ENCODE measurements at places on chromosomes 6 and 20.

- DNase-seq = no peak
Observed at GRCh38 chr6:108675226-108676200, 114.8 kb downstream of the FOXO3 start.

- DNase-seq = no peak
Observed at GRCh38 chr6:56255349-56255748, 8.0 kb upstream of the COL21A1 start.

DNA sequence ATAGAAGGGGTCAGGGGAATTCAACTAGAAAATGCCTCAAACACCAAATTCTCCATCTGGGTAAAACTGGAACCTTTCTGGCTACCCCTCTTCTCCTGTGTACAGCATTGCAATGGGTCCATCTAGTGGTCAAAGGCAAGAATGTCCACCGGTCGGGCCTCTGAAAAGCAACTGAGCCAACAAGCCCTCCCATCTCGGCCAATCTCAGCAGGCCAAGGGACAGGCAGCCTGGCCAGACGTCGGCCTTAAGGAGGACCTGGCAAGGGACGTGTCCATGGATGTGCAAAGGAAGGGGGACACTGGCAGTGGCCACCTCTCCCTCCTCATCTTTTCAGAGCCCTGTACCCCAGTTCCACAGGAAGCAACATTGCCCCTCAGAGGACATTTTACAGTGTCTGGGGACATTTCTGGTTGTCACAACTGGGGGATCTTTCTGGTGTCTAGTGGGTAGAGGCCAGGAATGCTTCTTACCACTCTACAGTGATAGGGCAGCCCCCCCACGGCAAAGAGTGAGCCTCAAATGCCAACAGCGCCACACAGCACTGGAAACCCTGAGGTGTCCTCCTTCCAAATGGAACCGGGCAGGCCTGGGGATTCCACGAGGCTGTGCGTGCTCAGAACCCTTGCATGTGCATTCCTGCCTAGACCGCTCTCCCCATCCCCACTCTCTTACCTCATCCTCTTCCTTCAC lies 99.8 kb upstream of the FOXA2 start:
- DNase-seq = peak; percentile 72

GRCh38 chr6:111478749-111479148 lies 4.3 kb downstream of the REV3L start:
- DNase-seq = no peak

DNA sequence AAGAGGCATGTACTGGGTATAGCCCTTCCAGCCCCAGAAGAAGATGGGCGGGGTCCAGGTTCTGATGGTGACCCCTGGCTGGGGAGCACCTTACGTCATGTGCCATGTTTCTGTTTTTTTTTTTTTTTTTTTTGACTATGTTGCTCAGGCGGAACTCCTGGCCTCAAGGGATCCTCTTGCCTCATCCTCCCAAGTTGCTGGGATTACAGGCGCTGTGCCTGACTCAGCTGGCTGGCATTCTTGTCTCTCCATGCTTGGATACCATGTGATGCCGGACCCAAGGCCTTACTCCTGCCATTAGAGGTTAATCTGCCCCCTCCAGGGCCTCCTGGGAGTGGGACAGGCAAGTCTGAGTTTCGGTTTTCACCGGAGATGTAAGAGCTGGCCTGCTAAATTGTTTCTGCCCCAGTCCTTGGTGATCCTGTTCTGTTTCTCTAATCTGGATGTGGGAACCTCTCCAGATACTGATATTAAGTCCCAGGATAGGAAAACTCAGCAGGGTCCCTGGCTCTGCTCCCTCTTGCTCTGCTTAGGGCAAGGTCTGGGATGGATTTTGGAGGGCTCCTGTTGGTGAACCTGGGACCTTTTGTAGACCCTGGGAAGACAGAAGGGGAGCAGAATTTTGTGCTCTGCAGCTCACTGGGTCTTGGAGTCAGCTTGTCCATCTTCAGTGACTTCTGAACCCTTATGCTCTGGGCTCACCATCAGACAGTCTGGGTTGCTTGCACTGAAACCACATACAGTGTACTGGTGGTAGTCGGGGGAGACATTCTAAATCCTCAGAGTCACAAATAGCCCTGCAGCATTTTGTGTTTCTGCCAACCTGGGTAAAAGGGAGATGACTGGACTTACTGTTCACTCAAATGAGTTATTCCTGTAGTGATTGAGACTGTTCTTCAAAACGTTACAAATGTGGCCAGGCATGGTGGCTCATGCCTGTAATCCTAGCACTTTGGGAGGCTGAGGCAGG lies 45.1 kb downstream of the PTK7 start:
- no peak for DNase-seq

DNA sequence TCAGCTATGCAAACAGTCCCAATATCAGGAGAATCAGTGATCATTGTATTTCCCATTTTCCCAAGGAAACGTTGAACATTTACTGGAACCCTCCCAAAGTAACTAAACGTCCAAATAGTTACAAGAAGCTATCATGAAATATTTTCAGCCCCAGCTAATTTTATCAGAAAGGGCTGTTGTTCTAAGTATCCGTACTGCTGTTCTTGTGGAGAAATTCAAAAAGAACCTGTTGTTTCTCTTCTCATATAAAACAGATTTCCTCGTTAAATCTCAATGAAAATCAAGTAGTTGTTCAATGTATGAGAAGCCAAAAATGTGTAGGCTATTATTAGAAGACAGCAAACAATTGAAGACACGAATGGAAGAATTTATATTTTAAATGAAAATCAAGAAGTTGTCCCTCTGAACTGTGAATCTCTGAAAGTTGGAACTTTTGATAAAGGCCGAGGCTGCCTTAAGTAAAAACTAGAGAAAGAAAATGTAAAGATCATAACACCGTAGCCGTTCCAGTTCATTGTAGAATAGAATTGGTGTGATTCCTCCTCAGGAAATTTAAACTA lies 107.7 kb downstream of the HFE start:
- no peak for DNase-seq

DNA sequence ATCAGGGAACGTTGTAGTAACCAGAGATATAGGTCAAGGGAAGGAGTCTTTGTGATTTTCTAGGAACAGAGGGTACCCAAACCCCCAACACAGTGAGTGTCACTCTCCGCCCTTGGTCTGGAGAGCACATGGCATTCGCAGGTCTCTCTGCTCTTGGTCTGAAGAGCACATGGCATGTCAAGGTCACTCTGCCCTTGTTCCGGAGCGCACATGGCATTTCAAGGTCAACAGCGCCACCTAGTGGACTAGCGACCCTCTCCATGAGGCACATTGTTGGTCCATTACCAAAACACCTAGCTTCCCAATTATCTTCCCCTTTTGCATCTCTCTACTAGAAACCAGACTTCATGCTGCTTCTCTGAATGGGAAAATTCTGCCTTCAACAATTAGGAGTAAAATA lies 260.0 kb downstream of the C6orf118 start:
- peak; percentile 62 for DNase-seq

DNA sequence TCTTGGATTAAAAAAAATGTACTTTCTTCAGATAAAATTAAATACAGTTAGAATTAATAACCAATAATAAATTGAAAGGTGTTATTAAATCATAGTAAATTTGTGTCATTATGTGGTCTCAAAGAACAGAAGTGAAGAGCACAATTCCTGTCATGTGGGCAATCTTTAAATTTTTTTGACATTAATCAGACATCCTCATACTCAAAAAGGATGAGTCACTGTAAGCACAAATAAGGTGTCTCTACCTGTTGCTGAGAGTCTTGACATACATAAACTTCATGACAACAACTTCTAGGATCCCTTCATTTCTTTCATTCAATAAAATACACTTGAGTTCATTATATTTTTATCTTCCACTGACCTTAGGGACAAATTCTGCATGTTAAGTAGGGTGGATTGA lies 76.1 kb downstream of the SLC22A3 start:
- DNase-seq = no peak

DNA sequence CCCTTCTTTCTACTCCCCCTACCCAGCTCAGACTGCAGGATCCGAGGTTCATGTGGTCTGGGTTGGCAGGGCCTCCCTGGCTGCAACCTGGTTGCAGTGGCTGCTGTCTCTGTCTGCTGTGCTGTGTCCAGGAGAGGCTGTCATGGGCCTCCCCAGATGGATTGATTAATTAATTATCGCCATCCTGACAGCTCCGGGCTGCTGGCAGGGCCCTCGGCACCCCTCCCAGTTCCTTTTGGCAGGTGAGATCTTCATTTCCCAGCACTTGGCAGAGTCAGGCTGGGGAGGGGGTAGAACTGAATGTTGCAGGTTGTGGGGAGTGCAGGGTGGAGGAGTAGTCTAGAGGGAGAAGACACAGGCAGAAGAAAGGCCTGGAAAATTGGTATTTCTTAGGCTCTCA lies 56.7 kb upstream of the ZFAND3 start:
- DNase-seq = no peak

DNA sequence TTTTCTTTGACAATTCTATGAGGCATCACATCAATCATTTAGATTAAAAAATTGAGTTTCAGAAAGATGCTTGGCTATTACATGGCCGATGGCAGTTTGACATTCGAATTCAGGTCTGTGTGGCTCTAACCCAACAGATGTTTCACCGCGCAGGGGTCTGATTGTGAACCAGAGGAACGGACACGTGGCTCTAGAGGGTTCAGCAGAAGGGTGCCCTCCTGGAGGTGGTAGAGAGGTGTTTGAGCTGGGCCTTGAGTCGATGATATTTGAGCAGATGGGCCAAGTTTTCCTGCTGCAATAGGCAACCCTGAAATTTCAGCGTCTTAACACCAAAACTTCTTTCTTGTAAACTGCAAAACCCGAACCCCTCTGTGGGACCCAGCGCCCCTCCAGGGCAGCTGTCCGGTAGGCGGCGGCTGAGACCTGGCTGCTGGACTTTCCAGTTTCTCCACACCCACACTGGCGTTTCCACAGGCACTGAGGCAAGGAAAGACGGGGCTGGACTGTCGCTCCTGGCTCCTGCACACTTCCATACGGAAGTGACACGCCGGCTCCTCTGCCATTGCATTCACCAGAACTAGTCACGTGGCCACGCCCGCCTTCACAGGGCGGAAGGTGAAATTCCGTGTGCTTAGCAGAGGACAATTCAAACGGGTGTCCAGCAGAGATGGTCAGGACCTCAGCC lies 11.3 kb upstream of the AFDN start:
- no peak for DNase-seq

- no peak for DNase-seq
Observed at GRCh38 chr20:11447371-11448100, 470.2 kb upstream of the BTBD3 start.

DNA sequence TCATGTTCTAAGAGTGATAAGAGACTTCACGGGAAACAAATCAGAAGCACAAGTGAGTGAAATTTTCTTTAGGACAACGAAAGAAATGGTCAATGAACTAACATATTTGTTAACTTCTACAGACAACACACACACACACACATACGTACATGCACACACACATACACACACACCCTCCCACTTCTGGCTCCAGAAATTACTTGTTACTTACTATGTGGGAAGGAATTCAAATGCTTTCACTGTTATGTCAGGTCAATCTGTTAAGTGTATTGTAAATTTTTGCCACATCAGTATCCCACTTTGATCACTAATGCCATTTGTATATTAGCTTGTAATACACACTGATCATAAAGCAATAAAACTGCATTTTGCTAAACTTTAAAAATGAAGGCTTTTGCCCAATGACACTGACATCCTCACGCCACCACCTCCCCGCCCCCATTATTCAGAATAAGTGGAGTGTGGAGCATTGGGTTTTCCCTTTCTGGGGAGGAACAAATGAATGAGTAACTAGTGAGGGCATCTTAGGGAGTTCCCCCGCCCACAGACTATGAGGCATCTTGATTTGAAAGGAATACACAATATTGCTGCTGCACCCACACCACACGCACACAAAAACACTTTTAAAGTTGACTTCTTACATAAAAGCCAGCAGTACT lies 76.2 kb downstream of the ATXN1 start:
- DNase-seq = no peak

DNA sequence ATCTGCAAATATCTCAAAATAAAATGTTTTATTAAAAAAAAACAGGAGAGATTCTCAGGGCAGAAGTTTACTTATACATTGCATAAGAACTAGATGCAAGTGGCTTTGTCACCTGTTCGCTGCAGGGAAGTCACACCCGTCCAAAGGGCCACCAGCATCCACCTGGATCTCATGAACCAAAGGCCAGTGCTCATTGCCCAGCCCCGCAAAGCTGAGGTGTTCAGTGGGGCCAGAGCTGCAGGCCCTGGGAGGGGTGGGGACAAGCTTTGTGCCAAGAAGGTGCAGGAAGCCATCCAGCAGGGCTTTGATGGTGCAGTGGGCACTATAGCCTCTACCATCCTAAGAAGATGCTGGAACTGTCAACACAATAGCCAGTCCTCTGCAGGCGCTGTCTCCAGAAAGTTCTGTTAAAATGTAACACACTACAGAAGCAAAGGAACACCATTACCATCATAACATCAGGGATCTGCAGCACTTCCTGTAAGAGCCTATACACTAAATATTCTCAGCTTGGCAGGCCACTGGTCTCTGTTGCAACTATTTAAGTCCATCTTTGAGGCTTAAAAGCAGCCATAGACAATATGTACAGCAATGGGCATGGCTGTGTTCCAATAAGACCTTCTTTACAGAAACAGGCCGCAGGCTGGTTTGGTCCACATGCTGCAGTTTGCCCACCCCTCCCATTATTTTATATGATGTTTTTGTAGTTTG lies 15.7 kb upstream of the CD93 start:
- no peak for DNase-seq

DNA sequence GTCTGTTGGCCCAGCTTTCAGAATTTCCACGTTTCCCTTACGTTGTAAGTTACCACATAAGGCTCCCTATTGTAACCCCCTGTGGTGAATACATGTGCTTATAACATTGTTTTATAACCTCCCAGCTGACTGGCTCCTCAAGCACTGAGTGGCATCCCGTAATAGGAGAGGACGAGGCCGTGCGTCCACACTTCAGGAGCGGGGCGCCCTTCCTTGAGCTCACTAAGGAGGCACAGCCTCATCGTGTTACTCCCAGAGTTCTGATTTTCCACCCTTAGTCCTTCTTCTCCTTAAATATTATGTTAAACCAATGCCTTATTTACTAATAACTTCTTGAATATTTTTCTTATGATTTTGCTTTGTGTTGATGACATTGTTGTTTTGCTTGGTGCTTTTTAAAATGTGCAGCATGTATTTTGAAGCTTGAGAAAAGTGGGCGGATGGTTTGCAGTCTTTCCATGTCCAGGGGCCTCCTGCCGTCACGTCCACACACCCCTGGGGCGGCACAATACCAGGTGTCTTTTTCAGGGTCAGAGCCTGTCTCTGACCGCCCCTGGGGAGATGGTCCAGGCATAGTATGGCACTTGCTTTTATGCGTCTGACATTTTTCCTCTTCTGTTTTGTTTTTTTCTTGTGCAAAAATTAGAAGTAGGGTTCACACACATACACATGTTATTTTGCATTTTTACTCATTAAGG lies 181.8 kb downstream of the DLL1 start:
- DNase-seq = no peak

GRCh38 chr6:41023114-41023513 lies 15.9 kb downstream of the UNC5CL start:
- no peak for DNase-seq
